ENCODE measurements at places on chromosomes 16 and 17.

GRCh38 chr17:50072130-50072529, 16.2 kb downstream of the ITGA3 start:
- DNase-seq, result no peak

- DNase-seq, result no peak
These were observed 166.3 kb downstream of the CMIP start for GRCh38 chr16:81610936-81611335.

DNA sequence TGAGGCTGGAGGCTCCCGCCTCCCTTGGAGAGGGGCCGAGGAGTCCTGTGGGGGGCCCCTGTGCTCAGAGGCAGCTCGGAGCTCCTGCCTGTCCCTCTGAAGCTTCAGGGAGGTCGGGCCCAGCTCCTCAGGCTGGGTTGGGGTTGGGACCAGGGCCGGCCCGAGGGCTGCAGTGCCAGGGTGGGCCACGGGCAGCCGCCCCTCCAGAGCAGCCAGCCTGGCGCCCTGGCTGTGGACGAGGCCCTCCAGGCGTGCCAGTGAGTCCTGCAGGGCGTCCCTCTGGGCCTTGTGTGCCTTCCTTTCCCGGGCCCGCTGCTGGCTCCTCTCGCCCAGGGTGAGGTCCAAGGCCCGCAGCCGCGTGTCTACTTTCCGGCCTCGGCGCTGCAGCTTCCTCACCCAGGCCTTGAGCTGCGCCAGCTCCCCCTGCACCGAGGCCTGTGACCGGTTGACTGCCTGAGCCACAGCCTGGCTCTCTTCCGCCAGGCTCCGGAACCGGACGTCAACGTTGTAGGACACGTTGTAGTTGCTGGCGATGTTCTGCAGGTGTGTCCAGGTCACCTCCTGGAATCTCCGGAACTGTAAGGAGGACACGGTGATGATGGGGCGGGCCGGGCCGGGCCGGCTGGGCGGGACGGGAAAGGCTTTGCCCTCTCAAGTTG, 1.2 kb downstream of the PTX4 start:
- DNase-seq, result no peak

DNA sequence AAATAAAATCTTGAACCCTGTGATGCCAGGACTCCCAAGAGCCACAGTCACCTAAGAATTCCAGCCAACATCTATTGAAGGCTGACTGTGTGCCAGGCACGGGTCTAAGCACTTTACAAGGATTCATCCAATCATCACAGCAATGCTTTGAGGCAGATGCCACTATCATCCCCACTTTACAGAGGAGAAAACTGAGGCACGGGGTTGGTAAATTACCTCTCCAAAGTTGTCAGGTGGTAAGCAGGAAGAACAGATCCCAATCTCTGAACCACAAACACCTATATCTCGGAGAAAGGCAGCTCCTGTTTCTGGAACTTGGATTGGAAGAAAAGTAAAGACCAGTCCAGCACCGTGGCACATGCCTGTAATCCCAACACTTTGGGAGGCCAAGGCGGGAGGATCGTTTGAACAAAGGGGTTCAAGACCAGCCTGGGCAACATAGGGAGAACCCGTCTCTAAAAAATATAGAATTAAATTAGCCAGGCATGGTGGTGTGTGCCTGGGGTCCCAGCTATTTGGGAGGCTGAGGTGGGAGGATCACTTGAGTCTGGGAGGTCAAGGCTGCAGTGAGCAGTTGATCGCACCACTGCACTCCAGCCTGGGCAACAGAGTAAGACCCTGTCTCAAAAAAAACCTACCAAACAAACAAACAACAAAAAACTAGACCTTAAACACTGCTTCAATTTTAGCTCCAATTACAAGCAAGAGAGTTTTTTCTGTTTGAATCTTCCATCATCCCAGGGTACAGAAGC, 60.7 kb upstream of the SIAH1 start:
- no peak for DNase-seq

- no peak for DNase-seq
These were observed 3.2 kb upstream of the UBE2G1 start for GRCh38 chr17:4369557-4370230.
